ENCODE measurements at places on chromosomes 5 and 9.

- no peak for DNase-seq
Observed at GRCh38 chr9:4011054-4011453, 288.8 kb downstream of the GLIS3 start.

GRCh38 chr5:89998519-89999305, 410.8 kb downstream of the CETN3 start:
- no peak for DNase-seq

DNA sequence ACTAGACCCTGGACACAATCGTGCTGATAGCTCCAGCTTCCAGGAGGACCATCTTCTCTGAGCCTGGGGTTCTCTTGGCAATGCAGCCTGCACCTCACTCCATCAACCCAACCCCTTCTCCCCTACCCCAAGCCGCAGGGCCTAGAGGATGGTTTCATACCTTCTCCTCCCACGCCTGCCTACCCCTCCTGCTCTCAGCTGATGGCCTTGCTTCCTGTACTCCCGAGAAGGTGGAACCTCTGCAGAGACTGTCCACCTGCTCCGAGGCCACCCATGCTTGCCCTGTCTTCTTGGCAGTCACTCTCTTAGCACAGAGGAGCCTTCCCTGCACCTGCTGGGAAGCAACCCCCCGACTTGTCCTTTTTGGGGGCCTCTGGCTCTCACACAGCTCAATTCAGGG, 241.9 kb downstream of the IRX2 start:
- no peak for DNase-seq

- DNase-seq = no peak
Observed at GRCh38 chr5:154138701-154139100, 51.8 kb upstream of the GALNT10 start.

DNA sequence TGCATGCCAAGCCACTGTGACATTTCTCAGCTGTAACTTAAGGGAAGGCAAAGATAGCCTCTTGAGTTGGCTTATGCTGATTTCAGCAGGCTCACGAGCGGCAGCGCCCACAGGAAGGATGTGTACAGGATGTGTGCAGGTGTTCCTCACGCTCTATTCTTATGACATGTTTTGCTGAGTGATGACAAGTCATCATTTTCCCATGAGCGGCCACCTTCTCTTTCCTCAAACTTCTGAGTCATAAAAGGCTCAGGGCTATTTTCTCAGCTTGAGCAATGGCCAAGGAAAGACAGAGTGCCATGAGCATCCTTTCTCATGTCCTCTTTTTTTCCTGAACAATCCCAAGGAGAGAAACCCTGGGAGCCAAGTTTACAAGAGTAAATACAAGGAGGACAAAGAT, 365.9 kb downstream of the PLK2 start:
- DNase-seq = no peak

DNA sequence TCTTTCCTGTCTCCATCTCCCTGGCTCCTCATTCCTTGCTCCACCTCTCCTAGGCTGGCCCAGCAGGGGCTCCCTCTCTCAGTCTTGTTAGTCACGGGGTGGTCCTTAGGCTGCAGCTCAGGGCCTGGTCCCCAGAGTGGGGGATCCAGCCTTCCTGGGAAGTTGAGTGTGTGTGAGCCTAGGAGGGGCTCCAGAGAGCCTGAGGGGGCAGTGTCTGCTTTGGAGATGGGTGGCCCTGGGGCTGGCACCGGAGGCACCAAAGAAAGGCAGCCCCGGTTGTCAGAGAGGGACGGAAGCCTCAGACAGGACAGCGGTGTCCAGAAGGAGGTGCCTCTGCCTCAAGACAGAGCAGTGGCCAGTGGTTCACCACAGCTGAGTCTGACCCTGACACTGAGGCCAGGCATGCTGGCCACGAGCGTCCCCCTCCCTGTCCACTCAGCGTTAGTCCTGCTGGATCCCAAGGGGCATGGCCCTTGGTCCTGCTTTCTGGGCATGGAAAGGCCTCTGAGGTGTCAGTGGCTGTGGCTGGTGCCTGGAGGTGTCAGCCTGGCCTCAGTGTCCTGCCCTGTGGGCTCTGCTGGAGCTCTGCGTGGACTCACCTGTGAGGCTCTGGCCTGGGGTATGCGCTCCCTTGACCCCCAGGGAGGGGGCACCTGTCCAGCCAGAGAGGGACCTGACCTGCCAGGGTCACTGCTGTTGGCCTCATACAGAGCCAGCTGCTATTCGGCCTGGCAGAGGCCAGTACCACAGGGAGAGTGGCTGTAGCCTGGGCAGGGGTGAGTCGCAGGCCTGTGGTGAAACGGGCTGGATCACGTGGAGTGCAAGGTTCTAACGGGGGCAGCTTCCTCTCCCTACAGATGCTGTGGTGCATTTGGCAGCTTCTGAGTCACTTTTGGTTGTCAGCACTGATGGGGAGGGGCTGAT, 130.6 kb downstream of the CACNA1B start:
- no peak for DNase-seq

- DNase-seq = no peak
Observed at GRCh38 chr9:122835313-122835731, 6.9 kb upstream of the PDCL start.

- DNase-seq = no peak
Observed at GRCh38 chr5:71596169-71596568, 9.0 kb downstream of the MCCC2 start.

GRCh38 chr5:107594253-107595045, 76.3 kb downstream of the EFNA5 start:
- no peak for DNase-seq

GRCh38 chr5:165029099-165029870, 1523.9 kb downstream of the MAT2B start:
- DNase-seq = no peak

DNA sequence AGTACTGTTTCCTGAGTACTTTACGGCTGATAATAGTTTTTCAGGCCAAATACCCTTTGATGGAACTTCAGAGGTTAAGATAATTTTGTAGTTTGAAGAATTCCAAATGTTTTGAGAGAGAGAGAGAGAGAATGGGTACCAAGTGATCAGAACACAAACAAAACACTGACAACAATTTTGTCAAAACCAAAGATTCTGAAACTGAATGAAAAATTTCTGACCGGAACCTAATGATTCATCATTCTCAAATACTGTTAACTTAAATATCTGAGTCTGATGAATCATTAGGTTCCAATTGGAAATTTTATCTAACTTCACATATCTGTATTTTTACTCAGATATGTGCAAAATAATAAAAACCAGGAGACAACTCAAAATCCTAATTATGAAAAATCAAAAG, 4.0 kb downstream of the LMBRD2 start:
- DNase-seq = no peak

DNA sequence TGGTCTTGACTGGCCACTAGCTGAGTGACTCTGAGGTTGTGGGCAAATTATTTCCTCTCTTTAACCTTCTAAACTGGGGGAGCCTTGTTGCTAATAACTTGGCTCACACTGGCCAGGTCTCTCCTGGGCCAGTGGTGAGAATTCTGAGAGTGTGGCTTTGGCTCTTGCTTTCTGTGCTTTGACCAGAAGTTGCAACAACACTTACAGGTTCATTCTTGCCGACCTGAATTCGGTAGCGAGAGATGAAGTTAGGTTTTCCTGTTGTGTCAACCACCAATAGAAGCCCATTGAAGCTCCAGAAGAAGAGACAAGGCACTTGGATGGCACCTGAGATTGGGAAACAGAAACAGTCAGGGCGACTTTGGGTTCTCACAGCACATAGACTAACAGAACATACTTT, 19.8 kb downstream of the FAXDC2 start:
- DNase-seq = no peak

DNA sequence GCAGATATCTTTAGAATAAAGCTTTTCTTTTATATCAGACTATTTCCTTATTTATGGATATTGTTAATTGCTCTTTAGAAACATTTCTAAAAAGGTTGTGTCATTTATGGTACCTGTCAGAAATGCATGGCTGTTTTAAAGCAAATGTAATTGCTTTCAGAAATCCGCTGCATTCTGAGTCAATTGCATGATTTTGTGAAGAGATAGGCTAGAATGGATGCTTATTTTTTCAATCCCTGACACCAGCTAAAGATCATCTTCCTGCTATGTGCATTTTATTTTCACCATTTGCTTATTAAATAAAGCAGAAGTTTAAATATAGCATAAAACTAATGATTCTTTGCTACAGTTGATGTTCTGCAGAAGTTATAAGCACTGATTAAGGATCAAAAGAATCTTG, 170.2 kb upstream of the C9orf72 start:
- no peak for DNase-seq

- DNase-seq = no peak
Observed at GRCh38 chr5:44983006-44983405, 174.3 kb downstream of the MRPS30 start.

- DNase-seq = no peak
Observed at GRCh38 chr5:61347080-61347479, 15.0 kb downstream of the ZSWIM6 start.

GRCh38 chr9:108894225-108894997, 32.3 kb downstream of the ACTL7A start:
- DNase-seq = no peak
